Activated naive CD4-positive, alpha-beta T cell treated with Interleukin-2 at 50 U/mL for 16 hours (primary cell): ENCODE measurements at places on chromosomes 4 and X.
A peak's percentile ranks its signal among the peaks of the same experiment; 100 is the strongest.

DNA sequence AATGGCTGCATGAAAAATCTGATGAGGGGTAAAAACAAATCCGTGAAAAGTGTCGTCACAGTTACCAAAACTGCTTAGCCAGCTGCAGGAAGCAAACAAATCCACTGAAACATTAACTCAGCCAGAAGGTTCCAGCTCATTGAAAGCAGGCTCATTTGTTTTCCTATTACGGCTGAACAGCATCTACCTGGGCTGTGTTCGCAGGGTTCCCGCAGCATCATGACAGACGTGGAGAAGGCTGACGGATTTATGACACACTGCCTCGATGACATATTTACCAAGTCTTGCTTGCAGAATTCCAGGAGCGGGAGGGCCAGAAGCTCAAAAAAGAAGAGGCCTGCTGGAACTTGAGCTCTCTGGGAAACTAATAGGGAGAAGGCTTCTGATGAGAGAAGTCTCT, 781.1 kb downstream of the RAB28 start:
- no peak for DNase-seq

DNA sequence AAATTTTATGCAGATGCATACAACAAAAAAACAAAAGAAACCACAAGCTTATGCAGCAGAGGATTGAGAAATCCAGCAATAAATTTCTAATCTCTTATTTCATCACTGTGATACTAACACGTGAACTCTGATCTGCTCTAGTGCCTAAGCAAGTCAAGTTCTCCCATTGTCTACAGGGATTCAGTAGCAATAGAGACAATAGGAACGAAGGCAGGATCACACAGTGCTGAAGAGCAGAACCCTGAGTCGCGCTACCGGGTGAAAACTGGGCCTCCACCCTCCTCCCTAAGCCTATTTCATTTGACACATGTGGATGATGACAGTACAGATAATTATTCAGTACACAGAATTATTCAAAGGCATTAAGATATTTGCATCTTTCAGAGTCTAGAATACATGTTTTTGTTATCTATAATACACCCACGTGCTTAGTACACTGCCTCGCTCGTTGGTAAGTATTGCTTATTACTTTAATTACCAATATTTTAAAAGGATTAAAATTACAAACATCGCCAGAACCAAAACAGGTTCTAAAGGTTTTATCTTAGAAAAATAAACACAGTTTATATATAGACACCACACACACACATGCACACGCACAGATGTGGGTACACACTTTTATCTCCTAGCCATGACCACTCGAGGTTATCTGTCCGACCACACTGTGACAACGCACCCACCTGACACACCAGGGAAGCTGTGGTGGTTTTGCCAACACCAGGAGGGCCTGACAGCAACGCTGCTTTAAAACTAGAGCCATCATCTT, 60.1 kb downstream of the RFC1 start:
- no peak for DNase-seq

- DNase-seq: no peak
These were observed 36.7 kb upstream of the PAGE4 start for GRCh38 chrX:49792376-49792775.

DNA sequence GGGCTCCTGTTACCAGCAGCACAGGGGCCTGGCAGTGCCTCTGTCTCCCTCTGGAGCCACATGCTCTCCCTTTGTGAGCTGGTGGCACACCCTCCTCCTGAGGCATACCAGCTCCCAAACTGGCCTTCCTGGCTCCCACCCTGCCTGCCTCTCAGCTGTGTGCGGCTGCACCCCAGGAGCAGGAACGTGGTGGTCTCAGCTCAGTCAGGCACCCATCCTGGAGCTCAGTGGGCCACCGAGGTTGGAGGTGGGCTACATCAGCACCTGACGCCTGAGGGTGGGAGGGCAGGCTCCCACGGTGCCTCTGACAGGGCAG, 85.9 kb upstream of the NKX1-1 start:
- no peak for DNase-seq

GRCh38 chr4:76809594-76810305, 88.2 kb downstream of the SOWAHB start:
- DNase-seq: no peak

GRCh38 chr4:7007944-7008343, 35.2 kb upstream of the TADA2B start:
- no peak for DNase-seq

DNA sequence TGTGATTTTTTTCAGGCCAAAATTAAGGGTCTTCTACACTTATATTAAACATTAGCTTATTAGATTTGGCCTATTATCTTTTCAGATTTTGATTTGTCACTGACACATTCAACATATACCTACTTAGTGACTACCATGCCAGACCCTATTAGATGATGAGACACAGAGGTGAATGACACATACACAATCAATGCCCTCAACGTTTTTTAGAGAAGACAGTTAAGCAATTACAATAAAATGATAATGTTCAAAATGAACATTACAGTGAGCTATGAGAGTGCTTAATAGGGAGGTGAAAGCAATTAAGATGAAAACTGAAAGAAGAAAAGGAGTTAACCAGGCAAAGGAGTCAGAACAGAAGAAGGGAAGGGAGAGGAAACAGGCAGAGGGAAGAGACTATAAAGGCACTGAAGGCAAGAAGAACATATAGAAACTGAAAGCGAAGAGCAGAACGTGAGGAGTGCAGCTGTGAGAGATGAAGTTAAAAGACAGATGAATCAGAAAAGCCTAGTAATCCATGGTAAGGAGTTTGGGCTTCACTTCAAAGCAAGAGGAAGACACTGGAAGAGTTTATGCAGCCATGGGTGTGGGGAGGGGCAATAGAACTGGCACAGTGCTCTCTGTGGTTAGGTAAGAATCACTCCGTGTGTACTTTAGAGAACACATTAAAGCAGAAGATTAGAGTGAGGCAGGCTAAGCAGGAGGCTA, 119.0 kb downstream of the REELD1 start:
- DNase-seq: peak; percentile 8

DNA sequence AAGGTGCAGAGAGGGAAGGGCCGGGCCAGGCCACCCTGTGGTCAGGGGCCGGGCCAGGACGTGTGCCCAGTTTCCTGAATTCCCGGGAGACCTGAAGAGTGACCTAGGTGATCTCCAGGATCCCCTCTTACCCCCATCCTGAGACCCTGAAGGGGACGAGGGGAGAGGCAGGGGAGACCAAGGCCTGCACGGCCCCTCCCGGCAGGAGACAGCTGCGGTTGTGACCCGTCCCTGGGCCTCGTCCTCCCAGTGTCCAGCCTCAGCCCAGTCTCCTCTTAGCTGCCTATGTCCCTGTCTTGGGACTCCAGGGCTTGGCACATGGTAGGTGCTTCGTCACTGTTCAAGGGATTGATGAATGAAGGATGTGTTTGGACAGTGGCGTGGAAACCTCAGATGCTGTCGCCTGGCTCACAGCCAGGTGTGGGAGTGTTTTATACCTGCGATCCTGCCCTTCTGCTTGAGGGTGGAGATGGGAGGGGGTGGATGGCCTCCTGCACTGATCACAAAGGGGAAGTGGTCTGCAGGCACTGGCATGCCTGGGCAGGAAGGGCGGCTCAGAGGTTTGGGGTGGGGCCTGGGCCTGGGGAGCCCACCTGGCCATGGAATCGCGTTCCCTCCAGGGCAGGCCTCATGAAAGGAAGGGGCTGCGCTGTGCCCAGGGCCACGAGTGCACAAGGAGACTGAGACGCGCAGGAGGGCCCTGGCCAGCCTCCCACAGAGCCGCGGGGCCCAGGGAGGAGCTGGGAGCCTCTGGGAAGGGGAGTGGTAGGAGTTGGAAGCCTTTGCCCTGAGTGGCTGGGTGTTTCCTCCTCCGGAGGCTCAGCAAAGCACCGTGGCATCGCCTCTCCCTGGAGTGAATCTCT, 6.9 kb downstream of the SH3TC1 start:
- DNase-seq: no peak

GRCh38 chrX:88944661-88945060, 197.6 kb downstream of the CPXCR1 start:
- no peak for DNase-seq

DNA sequence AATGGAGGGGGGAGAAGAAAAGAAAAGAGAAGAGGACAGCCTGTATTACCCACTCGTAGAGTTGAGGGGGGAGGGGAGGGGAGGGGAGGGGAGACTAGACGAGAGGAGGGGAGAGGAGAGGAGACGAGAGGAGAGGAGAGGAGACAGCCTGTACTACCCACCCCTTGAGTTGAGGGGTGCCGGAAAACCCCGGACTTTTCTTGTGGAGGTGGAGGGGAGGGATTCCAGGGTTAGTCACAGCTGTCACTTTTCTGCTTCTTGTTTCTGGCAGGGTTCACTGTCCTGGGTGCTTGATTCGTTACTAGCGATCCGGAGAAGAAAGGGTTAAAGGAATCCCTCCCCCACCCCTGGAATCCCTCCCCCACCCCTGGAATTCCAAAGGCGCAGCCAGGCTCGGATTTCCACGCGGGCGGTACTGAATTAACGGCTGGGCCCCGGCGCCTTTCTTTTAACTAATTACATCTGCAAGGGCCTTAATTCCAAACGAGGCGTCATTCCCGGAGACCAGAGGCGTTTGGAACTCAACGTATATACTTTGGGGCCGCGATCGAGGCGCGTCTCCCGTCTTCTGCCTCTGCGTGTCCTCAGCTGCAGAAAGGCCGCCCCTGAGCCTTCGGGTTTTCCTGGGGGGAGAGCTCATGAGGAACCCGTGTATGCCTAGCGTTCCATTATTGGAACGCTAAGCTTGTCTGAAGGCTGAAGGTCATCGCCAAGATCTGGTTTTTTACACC, 20.1 kb upstream of the CSF2RA start:
- peak; percentile 38 for DNase-seq

- DNase-seq: no peak
These were observed 104.3 kb upstream of the RAPGEF2 start for GRCh38 chr4:158998624-158999023.

DNA sequence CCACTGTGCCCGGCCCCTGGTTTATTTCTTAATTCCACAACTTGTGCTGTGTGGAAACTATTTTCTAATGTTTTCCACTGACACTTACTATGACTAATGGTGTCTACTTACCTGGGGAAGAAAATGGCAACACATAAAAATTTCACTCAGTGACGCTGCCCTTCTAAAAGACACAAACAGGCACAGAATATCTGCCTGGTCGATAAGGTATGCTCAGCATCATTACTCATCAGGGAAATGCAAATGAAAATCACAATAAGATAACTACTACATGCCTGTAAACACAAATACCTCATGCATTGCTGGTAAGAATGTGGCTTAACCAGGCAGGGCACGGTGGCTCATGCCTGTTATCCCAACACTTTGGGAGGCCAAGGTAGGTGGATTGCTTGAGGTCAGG, 61.6 kb downstream of the UBE2K start:
- no peak for DNase-seq

- no peak for DNase-seq
These were observed 34.1 kb downstream of the ART3 start for GRCh38 chr4:76108467-76109181.

- DNase-seq: no peak
These were observed at the start of gene SLC6A14 for GRCh38 chrX:116436358-116436816. TSS of gene SLC6A14 (plus strand) at chrX:116436606. CDS start at chrX:116436710, 104 bp downstream.

- no peak for DNase-seq
These were observed 98.0 kb downstream of the TBL1X start for GRCh38 chrX:9562851-9563250.

GRCh38 chr4:3201718-3202702, 46.9 kb upstream of the MSANTD1 start:
- peak; percentile 61 for DNase-seq

DNA sequence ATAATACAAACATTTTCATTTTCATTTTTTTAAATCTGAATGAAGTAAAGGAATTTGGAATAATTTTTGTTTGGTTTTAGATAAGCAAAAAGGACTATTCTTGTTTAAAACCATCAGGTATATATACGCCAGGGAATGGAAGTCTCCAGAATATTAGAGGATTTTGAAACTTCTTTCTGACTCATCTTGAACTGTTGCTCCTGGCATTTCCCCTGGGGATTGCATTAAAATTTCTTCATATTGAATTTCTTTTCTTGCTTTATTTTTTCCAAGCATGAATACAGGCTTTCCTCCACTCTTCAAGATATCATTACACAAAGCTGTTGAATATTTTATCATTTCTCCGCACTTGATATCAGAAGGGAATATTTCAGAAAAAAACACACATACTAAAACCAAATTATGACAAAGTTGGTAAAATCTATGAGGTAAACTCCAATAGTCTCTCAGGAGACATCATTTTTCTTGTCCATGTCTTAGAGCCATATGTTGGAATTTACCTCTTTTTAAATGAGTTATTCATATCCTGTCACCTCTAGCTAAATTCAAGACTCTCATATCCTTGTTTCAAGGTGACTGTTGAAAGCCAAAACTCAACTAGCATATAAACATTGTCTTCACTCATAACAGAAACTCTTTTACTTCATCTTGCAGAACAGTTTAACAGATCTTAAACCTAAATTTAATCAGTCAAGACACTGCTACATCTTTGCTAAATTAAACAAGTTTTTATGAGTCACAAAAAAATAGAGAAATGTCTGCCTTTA, 20.7 kb upstream of the CSN1S1 start:
- DNase-seq: no peak
